ENCODE measurements at places on chromosomes 3 and 15.

DNA sequence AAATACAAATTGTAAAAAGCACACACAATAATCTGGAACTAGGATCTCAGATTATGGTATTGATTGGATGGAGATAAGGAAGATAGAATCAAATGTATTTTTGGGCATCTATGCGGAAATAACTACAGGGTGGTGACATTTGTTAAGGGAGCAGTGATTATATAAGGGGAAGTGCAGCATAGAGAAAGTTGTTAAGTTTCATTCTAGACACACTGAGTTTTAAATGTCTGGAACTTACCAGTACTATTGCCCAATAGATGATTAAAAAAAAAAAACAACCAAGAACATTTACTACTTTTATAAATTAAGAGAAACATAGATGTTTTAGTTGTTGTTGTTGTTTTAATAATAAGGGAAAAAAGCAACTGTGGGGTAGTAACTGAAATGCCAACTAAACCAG is 32.1 kb upstream of the C3orf38 start:
- no peak for DNase-seq

GRCh38 chr3:58429657-58430056 is 4.0 kb downstream of the PDHB start:
- DNase-seq: no peak

DNA sequence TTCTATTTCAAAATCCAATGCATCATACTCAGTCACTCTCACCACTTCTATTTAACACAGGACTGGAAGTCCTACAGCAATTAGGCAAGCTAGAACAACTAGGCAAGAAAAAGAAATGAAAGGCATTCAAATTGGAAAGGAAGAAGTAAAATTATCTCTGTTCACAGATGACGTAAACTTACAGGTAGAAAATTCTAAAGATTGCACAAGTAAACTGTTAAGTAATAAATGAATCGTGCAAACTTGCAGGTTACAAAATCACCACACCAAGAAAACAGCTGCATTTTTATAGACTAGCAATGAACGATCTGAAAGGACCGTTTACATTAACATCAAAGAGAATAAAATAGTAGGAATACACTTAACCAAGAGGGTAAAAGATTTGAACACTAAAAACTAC is 36.2 kb downstream of the CHST2 start:
- no peak for DNase-seq

GRCh38 chr15:54576298-54576935 is 598.2 kb downstream of the UNC13C start:
- DNase-seq: no peak

DNA sequence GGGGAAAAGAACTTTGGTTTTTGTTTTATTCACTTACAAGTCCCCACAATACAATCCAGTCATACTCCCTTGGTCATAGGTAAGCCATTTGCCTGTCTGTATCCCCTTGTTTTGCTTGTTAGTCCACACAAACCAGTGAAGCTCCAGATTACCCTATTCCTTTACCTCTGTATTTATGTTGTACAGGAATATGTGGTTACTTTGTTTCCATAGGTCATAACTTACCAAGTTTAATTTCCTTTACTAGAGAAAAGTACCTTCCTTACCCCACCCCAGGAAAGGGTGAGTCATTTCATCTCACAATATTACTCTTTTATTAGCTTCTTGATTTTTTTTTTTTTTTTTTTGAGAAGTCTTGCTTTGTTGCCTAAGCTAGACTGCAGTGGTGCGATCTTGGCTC is 113.4 kb upstream of the LRRFIP2 start:
- no peak for DNase-seq

Data from T-cell (primary cell).